ENCODE measurements at places on chromosomes 13 and 19.

- no peak for DNase-seq
These were observed 13.6 kb downstream of the IER2 start for GRCh38 chr19:13163609-13164342.

- no peak for DNase-seq
These were observed 110.8 kb downstream of the ZIC5 start for GRCh38 chr13:99860745-99861144.

- DNase-seq: no peak
These were observed 13.7 kb downstream of the PPFIA3 start for GRCh38 chr19:49132974-49133609.

- DNase-seq: no peak
These were observed 160.1 kb downstream of the KDM4B start for GRCh38 chr19:5128936-5129389.

GRCh38 chr13:95480791-95481780 is 71.4 kb upstream of the CLDN10 start:
- no peak for DNase-seq

DNA sequence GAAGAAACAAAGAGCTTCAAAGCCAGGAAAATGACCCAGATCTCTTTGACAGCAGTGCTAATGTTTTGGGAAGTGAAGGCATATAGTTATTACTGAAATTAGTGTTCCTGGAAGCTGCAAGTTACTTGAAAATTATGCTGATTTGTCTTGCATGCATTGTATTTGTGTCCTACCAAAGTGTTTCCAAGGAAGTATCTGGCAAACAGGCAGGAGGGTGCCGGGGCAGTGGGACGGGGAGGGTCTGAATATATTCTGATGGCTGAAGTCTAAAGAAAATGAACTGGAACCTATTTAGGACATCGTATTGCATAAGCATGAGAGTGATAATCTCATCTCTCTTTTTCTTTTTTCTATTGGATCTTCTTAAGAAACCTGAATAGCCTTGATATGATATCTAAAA is 9.0 kb downstream of the RNASEH2B start:
- no peak for DNase-seq

DNA sequence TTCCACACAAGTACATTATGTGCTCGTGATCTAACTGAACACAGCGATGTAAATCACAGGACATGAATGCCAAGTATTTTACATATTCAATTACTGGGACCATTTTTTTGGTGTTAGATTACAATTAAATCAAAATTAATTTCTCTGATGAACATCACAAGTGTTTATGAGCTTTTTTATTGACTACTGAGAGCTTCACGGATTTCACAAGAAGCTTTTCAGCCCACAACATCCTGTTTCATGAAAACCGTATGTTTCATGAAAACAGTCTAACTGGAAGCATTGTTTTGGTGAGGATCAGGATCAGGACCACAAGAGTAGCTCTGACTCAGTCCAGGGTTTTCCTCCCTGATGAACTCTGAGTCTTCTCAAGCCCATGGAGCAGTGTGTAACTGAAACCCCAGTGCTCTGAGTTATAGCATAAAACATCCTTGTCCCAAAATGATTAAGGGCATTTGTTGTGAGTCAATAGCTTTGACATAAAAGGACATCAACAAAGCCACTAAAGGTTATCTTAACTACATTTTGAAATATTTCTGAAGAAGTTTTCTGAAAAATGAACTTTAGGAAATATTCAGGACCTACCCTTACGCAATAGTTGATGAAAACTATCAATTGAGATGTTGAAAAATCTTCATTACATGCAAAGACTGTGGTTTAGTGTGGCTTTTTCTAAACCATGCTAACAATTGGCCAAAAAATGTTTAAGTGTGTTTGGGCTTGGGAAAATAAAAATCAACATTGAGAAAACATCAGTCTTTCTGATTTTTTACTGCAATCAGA is 49.3 kb downstream of the UFM1 start:
- no peak for DNase-seq

DNA sequence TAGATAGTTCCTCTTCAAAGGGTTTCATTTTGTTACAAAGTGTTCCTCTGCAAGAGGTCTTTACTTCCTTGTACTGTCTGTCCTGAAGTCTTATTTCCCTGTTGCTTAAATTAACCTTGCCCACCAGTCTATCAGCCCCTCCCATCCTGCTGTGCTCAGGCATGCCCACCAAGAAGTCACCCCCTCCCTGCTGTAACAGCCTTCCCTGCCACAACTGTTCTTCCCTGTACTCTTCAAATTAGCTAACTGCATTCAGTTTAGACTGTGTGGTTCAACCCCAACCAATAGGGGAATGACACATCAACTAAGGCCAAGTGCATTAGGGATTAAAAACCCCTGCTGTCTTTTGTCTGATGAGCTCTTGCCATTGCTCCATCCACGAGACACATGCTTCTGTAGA is 34.4 kb upstream of the ZNF562 start:
- no peak for DNase-seq

- peak; percentile 52 for DNase-seq
These were observed 7.4 kb downstream of the RABAC1 start for GRCh38 chr19:41951686-41952172.

DNA sequence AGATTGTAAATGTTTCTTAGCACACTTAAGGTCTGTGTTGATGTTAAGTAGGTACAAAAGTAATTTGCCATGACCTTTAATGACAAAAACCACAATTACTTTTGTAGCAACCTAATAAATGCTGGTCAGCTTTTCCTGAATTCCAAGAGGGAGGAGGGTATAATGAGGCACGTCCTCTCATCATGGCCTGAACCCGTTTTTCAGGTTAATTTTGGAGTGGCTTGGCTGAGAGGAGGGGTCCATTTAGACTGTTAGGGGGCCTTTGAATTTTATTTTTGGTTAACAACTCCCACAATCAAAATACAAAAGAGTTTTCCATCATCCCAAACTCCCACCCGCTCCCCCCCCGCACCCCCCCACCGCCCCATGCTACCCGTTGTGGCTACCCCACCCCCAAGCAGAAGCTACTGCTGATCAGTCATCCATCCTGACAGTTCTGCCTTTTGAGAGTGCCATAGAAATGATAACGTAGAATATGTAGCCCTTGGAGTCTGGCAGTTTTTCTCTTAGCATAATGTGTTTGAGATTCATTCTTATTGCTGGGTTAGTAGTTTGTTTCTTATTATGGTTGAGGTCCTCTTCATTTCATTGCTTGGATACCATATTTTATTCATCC is 14.4 kb upstream of the PLEKHF1 start:
- no peak for DNase-seq

DNA sequence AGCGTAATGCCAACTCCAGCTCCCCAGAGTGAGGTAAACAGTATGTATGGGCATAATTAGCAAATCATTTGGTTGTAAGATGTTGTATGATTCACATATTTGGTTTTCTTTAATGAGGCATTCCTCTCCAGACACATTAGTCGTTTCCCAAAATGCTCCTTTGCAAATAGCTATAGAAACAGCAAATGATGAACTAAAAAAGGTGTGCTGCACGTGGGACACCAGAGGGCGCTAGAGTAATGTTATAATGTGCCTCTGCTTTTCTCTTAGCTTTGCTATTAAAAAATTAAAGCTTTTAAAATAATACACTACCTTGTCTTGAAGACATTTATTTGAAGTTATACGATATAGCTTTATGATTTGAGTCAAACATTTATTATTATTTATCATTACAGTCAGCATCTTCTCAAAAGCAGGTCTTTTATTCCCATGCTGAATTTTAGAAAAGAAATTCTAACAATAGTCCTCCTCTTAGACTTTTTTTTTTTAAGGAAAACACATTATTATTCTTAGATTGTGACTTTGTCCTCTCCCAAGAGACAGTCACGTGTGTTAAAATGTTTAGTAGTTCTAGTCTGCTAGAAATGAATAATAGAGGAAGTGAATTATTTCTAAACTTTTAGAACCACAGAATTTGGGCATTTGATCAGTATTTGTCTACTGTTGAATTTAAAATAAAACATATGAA is 121.6 kb upstream of the FRY start:
- peak; percentile 26 for DNase-seq

DNA sequence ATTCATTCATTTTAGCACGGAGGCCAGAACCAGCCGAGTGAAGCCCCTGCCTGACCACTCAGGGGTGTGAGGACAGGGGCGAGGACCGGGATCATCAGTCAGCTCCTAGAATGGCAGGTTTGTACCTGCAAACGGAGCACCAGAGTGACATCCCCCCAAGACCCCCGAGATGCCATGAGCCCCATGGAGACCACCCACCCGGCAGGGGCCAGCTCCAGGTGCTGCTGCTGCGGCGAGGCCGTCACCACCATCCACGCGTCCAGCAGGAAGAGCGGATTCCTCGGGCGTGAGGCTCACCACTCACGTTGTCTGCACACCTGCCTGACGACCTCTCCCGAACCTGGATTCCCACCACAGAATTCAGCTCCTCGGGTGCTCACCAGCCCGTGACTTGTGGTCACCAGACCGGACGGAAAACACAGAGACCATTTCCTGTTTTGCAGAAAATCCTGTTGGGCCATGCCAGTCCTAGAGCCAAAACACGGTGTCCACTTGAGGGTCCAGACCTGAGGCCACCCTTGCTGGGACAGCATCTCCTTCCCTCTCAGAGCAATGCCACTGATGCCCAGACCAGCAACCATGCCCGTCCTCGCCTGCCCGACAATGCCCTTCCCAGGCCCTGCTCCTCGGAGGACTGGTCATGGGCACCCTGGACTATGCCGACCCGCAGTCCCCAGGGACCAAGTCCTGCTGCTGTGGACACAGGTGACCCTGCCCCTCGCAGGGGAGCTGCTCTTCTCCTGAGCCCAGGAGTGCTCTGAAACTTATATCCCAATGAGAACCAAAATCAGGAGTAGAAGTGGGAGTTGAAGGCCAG is 74.2 kb downstream of the RASA3 start:
- DNase-seq: no peak

GRCh38 chr19:51071095-51071405 is 6.2 kb upstream of the KLK13 start:
- no peak for DNase-seq

GRCh38 chr13:42239644-42240043 is 32.3 kb upstream of the AKAP11 start:
- DNase-seq: no peak

GRCh38 chr13:109541081-109541480 is 245.3 kb downstream of the IRS2 start:
- no peak for DNase-seq

DNA sequence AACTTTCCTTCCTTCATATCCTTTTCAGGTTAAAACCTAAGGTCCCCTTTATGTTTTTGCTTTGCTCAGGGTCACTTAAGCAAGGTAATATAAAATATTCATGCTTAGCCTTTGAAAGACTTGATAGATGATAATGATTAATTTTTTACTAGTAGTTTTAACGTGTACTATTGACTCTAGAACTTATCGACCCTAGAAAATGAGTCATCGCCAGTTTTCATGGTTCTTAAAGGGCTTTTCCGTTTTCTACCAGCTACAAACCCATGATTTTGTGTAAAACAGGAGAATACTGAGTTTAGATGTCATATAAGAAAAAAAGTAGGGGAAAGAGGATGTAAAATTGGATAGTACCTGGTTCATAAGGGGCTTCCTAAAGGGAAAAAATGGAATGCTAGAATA is 75.7 kb downstream of the DHRS12 start:
- DNase-seq: no peak

- DNase-seq: no peak
These were observed at the start of gene CAPN12 for GRCh38 chr19:38744298-38744681. Gene CAPN12 (minus strand): TSS chr19:38744474. CDS start chr19:38744165, 309 bp downstream.

- DNase-seq: no peak
These were observed 92.0 kb downstream of the NHLRC3 start for GRCh38 chr13:39130301-39130700.

DNA sequence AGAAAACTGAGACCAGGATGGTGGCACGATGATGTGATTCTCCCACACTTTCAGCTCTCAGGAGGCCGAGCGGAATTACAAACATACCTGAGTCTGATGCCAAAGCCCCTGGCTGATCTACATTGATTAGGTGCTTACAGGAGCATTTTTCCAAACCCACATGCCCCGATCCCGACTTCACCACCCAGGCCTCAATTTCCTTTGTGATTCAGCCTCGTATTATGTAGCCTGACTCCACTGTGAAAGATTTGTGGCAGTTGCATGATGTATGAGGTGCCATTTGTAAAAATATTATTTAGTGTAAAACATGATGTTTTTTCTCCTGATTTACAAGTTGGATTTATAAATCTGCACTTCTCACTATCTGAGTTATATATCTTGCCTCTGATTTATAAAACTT is 118.0 kb downstream of the TSHZ3 start:
- DNase-seq: no peak

DNA sequence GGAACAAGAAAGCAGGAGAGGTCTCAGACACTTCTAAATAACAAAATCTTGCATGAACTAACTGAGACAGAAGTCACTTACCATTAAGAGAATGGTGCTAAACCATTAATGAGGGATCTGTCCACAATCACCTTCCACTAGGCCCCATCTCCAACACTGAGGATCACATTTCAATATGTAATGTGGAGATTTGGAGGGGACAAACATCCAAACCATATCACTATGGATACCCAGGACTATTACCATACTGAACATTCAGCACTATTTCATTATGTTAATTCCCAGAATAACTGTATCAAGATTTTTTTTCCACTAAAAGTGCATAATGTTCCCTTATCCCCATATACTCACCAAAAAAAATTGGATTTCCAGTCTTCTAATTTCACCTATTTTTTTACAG is 491.8 kb downstream of the LMO7 start:
- no peak for DNase-seq

GRCh38 chr13:113417008-113417751 is 36.1 kb downstream of the ADPRHL1 start:
- no peak for DNase-seq

DNA sequence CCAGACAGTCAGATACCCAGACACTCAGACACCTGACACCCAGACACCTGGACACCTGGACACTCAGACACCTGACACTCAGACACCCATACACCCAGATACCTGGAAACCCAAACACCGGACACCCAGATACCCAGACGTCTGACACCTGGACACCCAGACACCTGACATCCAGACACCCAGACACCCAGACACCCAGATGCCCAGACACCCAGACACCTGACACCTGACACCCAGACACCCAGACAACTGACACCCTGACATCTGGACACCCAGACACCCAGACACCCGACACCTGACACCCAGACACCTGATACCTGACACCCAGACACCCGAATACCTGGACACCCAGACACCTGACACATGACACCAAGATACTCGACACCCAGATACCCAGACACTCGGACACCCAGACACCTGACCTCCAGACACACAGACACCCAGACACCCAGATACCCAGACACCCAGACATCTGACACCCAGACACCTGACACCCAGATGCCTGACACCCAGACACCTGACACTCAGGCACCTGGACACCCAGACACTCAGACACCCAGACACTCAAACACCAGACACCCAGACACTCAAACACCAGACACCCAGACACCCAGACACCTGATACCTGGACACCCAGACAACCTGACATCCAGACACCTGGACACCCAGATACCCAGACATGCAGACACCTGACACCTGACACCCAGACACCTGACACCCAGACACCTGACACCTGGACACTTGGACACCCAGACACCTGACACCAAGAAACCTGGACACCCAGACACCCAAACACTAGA is 19.1 kb downstream of the C19orf12 start:
- no peak for DNase-seq

- DNase-seq: no peak
These were observed 7.9 kb upstream of the JUNB start for GRCh38 chr19:12783291-12783848.

- DNase-seq: no peak
These were observed 233.4 kb downstream of the KCNRG start for GRCh38 chr13:50248516-50249143.

- DNase-seq: no peak
These were observed 37.3 kb downstream of the KLF2 start for GRCh38 chr19:16361926-16362325.

GRCh38 chr13:99255271-99255670 is 2.9 kb downstream of the GPR18 start:
- no peak for DNase-seq

- no peak for DNase-seq
These were observed 140.4 kb downstream of the TEX29 start for GRCh38 chr13:111460548-111461444.

Measured in GM12864 (cell line).